ENCODE measurements at places on chromosomes 6 and 20.
A peak's percentile ranks its signal among the peaks of the same experiment; 100 is the strongest.

- no peak for DNase-seq
These were observed 43.5 kb downstream of the FAM184A start for GRCh38 chr6:119034827-119035458.

- DNase-seq, result no peak
These were observed 4.1 kb upstream of the SLC2A10 start for GRCh38 chr20:46705378-46705729.

DNA sequence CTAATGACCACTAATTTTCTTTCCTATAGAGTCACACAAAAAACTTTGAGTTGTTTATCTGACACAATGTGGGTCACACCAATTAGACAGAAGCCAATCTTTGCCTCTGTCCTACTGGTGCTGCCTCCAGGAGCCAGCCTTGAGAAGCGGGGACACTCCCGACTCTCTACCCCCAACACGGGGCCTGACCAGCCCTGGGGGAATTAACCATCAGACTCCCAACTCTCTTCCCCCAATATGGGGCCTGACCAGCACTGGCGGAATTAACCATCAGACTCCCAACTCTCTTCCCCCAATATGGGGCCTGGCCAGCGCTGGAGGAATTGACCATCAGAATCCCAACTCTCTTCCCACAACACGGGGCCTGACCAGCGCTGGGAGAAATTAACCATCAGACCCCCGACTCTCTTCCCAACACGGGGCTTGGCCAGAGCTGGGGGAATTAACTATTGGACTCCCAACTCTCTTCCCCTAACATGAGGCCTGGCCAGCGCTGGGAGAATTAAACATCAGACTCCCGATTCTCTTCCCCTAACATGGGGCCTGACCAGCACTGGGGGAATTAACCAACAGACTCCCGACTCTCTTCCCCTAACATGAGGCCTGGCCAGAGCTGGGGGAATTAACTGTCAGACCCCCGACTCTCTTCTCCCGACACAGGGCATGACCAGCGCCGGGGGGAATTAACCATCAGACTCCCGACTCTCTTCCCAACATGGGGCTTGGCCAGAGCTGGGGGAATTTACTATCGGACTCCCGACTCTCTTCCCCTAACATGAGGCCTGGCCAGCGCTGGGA is 12.5 kb downstream of the CST7 start:
- DNase-seq, result no peak

- no peak for DNase-seq
These were observed 77.6 kb downstream of the ZMYND8 start for GRCh38 chr20:47278907-47279348.

DNA sequence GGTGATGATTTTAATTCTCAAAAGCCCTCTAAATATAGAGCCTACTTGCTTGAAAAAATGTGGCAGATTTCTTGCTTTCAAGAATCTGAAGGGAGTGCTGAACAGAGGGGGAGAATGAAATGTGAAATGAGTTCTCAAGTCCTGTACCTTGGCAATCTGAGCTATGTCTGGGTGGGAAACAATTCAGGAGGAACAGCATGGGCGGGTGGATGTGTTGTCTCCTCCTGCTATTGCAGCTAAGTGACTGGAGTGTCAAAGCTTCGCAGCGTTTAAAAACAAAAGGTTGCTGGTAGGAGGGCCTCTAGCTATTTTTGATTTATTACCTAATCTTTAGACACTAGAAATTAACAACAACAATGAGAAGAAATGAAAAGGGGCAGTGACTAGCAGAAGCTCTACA is 102.5 kb upstream of the ARG1 start:
- no peak for DNase-seq

DNA sequence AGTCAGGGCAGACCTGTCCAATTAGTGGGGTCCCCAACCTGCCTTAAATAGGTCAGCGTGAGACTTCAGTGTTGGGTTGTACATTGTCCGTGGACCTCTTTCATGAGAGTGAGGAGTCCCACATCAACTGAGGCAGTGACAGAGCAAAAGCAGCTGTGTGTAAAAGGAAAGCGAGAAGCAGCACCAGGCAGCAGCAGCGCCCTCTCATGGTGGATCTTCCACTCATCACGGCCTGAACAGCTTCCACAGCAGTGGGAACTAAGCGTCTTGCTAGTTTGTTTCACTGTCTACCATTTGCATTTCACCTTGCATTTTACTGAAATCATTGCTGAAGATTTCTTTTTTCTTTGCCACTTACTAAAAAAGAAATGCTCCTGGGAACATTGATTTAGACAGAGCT is 333.8 kb downstream of the PKHD1 start:
- DNase-seq, result peak; percentile 30

All from suppressor macrophage (primary cell).